ENCODE measurements at places on chromosomes 2 and 18.

GRCh38 chr2:60453301-60453700 is 100.2 kb downstream of the BCL11A start:
- DNase-seq, result peak; percentile 90

- DNase-seq, result no peak
These were observed 144.2 kb upstream of the HDAC4 start for GRCh38 chr2:239544918-239545465.

DNA sequence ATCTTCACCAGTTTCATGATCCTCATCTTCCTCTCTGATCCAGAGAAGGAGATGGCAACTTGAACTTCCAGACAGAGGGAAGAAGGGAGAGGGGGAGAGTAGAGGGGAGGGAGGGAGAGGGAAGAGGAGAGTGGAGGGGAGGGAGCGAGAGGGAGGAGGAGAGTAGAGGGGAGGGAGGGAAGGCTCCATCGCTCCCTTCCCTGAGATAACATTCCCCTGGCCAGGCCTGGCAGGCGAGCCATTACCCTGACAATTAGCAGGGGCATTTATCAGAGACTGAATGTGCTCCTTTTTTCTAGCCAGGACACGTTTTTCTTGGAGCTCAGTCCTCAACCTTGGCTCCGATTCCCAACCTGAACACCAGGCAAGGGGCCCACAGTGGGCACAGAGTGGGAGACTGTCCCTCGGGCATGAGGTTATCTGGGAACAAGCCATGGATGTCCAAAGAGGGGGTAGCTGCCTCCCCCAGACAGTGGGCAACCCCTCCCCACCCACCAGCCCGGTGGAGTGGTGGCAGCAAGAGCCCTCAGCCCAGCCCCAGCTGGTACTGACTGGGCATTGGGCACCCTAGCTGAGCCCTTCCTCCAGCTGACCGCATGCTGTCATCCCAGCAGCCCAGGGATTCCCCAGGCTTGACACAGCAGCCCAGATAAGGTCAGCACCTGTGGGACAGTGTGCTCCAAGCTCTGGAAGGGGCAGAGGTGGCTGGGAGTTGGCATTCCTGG is 81.8 kb downstream of the TNS1 start:
- peak; percentile 59 for DNase-seq

- DNase-seq, result peak; percentile 92
These were observed 1.5 kb upstream of the GPBAR1 start for GRCh38 chr2:218259099-218259961.

DNA sequence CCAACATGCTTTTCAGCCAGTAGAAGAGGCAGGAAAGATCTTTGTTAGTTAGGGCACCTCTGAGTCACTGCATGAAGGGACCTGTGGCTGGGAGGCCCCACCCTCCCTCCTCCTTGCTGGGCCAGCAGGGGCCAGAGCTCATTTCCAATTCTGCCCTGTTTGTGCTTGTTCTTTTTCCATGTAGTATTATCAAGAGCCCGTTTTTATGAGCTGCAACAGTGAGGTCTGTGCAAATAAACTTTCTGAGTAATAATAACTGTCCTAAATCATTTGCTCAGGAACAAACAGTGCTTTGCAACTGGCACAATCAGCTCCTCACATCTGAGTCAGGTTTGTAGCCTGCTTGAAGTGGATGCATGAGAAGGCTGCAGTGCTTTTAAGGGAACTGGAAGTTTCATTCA is 128.0 kb downstream of the ARL4C start:
- DNase-seq, result peak; percentile 35

- no peak for DNase-seq
These were observed 4.3 kb upstream of the GPR45 start for GRCh38 chr2:105237045-105237765.

- DNase-seq, result peak; percentile 36
These were observed 12.7 kb upstream of the CDH2 start for GRCh38 chr18:28189400-28190239.

- DNase-seq, result no peak
These were observed 18.7 kb upstream of the SLC40A1 start for GRCh38 chr2:189599245-189599644.

DNA sequence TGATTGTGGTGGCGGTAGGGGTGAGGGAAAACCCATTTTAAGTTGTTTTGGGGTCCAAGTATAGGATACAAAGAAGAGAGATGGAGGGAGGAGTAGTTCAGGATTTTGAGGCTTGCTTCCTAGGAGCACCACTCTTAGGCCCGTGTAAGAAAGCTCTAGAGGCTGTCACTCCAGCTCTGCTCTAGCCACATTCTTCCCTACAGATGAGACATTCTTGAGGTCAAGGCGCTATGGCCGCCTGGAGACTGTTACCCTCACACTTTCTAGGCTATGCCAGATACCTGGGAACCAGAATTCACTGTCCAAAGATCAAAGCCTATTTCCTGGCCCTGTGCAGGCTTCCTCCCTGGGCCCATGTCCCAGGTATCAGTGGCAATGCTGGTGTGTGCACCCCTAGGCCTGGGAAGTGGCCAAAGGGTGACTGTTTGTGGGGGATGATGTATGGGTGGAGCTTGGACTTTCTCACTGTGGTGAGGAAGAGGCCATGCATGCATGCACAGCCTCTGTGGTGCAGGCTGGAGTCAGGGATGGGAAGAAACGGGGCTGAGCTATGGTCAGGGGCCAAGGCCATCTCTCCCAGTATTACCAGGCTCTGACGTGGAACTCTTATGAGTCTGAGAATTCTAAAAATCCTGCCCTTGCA is 7.0 kb upstream of the TTL start:
- DNase-seq, result no peak

GRCh38 chr2:172244419-172245130 is 141.9 kb upstream of the DLX2 start:
- no peak for DNase-seq

- peak; percentile 86 for DNase-seq
These were observed 199.4 kb downstream of the SPP2 start for GRCh38 chr2:234249873-234250272.

GRCh38 chr2:204104811-204105210 is 168.2 kb downstream of the ICOS start:
- no peak for DNase-seq
